ENCODE measurements at places on chromosomes 5 and 9.

DNA sequence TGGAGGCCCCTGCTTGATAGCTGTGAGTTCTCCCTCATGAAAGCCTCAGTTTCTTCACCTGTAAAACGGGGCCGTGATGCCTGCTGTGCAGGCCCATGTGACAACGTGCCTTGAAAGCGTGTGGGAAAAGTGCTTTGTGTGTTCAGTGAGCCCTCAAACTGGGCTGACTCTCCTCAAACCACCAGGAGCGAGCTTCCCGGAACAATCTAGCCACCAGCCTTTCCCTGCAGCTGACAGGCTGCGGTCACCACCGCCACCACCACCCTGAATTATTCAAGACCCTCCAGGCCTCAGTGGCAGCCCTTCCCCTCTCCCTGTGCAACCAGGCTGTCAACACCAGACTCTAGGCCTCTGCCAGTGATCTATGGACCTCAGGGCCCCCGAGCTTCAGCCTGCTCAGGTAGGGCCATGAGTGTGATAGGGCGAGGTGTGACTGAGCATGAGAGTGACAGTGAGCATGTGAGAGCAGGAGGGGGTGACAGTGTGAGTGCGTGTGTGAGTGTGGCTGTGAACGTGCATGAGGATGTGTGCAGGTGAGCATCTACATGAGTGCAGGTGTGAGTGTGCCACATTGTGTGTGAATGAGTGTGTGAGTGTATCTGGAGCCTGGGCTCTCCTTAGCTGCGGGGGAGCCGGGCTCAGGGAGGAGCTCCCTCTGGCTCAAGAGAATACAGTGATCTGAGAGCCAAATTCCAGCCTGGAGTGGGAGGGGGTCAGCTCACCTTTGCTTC is 53.3 kb upstream of the PSD2 start:
- no peak for DNase-seq

DNA sequence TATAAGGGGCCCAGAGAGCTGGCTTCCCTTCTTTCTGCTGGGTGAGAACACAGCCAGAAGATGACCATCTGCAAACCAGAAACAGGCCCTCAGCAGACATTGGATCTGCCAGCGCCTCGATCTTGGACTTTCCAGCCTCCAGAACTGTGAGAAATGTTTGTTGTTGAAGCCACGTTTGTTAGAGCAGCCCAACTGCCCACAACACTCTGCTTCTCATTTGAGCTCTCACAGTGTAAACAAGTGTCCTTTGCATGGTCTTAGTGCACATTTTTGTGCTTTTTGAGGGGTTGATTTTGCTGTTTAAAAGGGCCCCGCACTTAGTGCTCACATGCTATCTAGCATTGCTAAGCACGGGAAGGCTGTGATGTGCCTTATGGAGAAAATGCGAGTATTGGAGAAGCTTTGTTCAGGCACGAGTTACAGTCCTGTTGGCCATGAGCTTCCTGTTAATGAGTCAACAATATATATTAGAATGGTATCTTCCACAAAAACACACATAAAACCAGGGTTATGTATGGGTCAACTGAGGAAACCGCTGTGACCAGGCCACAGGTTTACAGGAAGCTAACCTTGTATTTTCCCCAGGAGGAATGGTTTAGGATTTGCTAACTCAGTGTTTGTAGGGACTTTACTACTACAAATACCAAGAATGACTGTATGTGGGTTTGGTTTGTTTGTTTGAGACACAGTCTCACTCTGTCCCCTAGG is 11.9 kb downstream of the CMBL start:
- DNase-seq: no peak

DNA sequence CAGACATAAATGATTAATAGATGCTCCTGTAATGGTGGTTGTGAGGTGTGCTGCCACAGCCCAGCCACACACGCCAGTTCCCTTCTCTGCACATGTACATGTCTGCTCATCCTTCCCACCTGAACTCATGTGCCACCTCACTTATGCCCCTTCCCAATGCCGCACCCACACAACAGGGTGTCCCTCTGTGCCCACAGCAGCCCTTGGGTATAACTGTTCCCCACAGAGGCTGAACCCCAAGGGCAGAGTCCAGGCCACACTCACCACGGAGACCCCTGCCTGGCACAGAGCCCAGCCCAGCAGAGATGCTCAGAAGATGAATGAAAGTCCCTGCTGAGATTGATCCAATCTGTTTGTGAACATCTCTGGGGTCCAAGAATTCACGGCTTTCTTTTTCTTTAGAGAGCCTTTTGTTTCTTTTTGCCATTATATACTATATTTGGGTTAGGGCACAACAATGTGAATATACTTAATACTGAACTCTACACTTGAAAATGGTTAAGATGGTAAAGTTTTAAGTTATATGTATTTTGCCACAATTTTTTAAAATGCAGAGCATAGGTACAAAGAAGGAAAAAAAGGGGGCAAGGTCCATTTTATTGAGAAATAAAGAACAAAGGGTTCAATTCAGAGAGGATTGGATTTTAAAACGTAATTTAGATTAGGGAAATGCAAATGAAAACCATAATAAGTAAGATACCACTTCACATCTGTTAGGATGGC is 29.6 kb downstream of the IRF1 start:
- no peak for DNase-seq

DNA sequence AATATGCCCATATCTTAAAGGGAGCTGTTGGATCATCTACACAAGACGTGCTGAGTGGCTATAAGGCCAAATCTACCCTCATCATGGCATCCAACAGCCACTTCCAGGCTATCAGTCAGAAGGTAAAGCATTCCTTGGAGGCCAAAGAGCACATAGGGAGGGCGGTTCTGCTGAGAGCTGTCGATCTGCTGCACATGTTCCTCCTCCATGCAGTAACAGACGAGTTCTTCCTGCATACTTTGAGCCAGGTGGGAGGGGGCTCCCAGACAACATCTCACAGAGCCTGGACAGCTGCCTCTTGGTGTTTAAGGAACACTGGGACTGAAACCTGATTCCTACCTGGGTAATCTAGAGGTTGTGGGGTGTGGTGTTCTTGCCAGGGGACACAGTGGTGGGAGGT is 93.3 kb upstream of the RAI14 start:
- no peak for DNase-seq

- no peak for DNase-seq
Observed at GRCh38 chr5:8508231-8508630, 639.3 kb downstream of the MTRR start.

GRCh38 chr5:168790002-168790635 is 211.0 kb upstream of the PANK3 start:
- no peak for DNase-seq

- DNase-seq: no peak
Observed at GRCh38 chr5:149809931-149810691, 80.0 kb downstream of the PPARGC1B start.

All from CD4-positive, alpha-beta T cell treated with Interferon alpha-2 for 1 hour (primary cell).